Activated CD4-positive, alpha-beta T cell treated with anti-CD3 and anti-CD28 coated beads for 4 hours (primary cell): ENCODE measurements at places on chromosomes 2 and 18.

- DNase-seq: no peak
Observed at GRCh38 chr2:120825370-120826259, 89.9 kb downstream of the GLI2 start.

DNA sequence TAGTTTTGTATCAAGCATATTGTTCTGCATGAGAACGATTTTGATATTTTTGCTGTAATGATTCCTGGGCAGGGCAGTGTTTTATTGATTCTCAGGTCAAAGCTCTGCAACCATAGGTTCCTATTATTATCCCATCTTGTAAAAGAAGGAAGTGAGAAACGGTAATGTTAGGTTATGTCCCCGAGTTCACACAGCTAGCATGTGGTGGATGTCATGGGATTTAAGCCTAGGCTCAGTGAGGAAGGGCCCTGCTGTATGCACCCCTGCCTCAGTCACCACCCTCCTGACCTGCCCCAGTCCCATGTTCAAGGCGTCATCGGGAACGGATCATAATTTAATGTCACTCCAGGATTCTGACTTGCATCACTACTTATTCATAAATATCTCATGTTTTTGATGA, 10.7 kb downstream of the ACP1 start:
- DNase-seq: no peak

DNA sequence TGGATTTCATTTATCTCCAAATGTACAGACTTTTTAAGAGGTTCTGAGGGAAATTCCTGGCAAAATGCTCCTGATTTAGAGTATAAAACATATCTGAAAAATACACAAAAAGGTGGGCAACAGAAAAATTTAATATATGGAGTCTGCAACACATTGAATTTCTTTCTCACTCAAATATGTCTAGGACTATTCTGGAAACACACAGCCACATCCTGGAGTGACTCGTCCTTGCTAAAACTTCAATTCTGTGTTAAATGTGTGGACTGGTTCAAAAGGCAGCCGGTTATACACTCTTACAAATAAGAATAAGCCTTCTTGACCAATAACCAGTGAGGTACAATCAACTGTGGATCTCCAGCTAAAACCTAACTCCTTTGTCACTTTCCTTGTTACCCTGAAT, 44.1 kb upstream of the RND3 start:
- no peak for DNase-seq

- DNase-seq: no peak
Observed at GRCh38 chr2:112084689-112085374, 29.8 kb downstream of the TMEM87B start.

DNA sequence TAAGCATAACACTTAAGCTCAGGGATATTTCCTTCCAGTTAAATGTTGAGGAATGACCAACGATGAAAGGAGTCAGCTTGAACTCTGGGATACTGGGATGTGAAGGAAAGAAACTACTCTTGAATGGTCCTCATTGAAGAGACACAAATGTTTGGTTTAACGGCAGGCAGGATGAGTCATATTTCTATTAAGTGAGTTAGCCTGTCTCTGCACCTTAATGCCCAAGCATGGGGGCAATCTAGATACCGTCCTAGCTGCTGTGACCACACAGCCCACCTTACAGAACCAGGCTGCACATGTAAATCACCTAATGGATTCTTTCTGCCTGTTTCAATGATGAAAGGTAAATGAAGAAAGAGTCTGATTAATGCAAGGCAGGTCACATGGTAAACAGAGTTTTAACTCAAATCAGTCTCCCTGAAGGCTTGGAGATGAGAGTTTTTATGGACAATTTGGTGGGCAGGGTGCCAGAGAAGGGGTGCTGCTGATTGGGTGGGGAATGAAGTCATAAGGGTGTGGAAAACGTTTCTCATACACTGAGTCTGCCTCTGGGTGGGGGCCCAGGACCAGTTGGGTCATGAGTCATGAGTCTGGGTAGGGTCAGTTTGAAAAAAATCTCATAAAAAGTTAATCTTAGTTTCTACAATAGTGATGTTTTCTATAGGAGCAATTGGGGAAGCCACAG, 144.6 kb upstream of the MMADHC start:
- DNase-seq: no peak

DNA sequence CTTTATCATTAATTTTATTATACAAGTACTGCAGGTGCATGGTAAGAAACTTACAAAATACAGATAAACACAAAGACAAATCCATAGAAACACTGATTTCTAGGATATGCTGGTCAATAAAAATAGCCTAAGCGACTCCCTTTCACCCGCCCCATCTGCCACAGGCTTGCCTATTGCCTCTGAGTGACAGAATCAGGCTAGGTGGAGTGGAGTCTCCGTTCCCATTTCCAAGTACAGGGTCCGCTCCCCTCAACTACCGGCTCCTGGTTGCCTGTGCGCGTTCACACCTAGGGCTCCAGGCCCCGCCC, 201 bp upstream of the TRAPPC12 start:
- DNase-seq: no peak

DNA sequence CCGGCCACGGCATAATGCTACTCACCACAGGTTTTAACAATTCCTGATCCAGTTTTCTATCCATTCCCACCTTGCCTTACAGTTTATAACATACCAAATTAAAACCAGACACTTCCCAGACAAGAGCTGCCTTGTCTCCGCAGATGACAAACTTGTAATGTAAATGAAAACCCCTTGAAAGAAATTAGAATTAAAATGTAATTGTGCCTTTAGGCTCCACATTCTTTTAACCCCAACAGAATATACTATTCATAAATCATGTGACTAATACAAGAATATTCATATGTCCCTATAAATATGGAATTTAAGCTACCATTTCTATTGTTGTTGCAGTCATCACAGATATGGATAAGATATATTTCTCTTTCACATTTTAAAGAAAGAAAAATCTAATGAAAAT, 69.9 kb upstream of the ZBTB14 start:
- no peak for DNase-seq

GRCh38 chr18:4636967-4637366, 181.9 kb upstream of the DLGAP1 start:
- no peak for DNase-seq

DNA sequence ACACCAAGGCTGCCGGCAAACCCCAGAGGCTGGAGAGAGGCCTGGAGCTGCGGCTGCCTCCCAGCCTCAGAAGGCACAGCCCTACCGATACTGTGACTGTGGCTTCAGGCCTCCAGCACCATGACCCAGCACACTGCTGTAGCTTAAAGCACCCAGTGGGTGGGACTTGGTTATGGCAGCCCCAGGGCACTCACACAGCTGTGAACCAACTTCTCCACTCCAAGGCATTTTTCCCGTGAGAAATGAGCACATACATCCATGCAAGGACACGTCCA, 199.5 kb downstream of the NDUFA10 start:
- no peak for DNase-seq

DNA sequence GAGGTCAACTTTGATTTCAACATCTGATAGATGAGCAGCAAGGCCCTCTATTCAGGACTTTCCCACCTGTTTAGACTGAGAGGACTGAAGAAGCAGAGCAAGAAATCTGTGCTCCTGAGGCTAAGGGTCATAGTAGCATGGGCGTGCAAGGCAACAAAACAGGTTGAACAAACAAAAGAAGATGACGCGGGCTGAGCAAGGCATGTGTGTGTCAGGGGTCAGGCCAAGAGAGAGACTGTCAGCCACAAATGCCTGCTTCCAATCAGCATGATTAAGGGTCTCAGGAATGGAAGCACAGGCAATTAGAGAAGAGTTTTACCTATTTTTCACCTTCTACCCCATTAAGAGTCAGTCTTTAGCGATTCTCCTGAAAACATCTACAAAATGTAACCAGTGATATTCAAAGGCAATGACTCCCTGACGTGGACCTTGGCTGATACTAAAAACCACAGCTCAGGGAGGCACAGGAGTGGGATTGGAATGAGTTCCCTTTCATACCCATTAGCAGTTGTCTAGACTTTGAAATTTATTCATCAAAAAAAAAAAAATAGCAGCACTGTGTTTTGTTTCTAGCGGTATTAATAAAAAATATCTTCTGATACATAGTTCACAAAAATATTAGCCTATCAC, 81.9 kb downstream of the DYNAP start:
- DNase-seq: no peak

DNA sequence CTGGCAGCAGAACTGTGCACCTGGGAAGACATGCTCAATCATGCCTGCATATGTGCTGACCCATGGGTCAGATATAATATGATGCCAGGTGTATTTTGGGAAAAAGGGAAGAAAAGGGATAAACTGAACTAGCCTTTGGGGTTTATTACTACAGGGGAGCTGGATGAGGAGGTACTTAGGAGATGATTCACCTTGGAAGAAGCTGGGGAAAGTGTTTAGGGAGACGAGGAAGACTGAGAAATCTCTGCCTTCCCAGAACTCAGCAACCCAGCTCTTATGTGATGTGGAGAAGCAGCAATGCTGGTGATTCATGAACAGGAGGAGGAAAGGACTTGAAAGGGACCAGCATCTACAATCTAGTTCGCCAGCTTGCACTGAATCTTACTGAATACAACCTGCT, 110.2 kb downstream of the BARD1 start:
- no peak for DNase-seq

DNA sequence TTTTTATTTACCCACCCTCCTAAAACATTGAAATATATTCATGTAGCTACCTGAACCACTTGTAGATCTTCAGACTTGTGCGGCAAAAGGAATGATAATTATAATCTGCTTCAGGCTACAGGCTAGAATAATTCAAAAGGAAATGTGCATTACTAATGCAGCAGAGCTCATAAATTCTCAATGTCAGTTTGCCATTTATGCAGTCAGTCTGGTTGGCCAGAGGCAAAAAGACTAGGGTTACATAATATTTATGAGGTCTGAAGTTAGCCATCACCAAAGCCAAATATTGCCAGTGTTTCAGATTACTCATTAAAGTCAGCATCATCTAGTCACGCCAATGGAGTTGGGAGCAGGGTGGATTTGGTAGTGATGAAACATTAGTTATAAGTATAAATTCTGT, 38.9 kb downstream of the METAP1D start:
- DNase-seq: no peak

GRCh38 chr2:215020283-215020682, 118.1 kb downstream of the ABCA12 start:
- no peak for DNase-seq

DNA sequence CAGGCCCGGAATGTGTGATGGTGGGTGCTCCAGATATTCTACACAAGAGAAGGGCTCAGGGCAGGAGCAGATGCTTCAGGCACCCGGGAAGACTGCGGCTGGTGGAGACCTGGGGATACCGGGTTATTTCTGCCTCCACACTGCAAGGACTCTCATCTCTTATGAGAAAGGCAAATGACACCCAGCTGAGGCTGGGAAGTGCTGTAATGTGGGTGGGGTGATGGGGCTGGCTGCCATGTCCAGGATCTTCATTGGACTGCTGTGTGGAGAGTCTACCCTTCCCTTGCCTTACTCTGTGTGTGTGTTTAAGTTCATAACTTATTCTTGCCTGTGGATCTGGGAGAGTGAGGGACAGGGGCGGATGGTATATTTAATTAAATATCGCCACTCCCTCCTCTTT, 124.1 kb downstream of the KLHL29 start:
- no peak for DNase-seq

GRCh38 chr2:6924924-6925409, 7.8 kb downstream of the RNF144A start:
- no peak for DNase-seq

GRCh38 chr2:128557069-128557468, 238.4 kb upstream of the HS6ST1 start:
- no peak for DNase-seq

- no peak for DNase-seq
Observed at GRCh38 chr2:99974682-99975375, 167.6 kb downstream of the AFF3 start.

DNA sequence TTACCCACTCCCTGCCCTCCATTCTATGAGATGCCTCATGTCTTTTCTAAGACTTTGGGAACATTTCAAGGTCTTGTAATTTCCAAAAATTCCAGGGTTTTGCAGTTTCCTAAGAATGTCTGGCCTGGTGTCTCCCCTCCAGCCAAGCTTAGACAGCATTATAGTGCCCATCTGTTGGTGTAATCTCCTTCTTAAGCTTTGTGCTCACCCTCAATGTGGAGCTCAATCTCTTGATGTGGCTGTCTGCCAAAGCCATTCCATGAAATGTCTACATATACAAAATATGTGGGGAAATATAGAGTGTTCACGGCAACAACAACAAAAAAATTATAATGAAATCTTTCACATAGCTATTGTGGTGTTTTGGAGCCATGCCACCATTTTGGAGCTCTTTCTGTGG, 558.4 kb downstream of the PIK3C3 start:
- DNase-seq: no peak

DNA sequence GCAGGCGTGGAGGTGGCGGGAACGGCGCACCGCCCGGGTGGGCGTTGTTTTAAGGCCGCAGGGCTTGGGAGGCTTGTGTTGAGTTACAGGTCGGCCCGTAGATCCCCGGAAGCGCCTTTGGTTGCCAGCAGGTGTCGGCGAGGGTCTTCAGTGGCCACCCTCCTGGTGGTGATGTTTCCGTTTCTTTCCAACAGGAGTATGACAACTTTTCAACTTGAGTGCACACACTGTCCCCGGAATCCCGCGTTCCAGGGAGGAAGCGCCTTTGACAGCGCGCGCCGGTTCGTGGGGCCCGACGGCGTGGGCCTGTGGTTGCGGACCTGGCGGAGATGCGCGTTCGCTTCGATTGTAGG, 1.0 kb upstream of the HDAC4 start:
- no peak for DNase-seq

DNA sequence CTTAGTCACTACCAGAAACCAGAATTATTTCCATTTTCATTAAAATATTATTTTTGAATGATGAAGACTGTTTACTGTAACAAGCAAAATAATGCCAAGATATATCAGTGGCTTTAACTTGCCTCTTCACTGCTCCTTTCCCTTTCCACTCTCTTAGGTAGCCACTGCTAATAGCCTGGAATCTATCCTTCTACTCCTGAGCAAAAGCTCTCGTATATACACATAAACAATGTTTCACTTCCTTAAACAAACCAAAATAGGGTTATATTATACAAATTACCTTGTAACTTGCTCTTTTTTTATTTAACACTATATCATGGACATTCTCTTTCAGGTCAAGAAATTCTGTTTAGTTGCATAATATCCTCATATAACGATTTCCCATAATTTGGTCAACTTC, 20.8 kb downstream of the IMMT start:
- DNase-seq: no peak
